ENCODE measurements at places on chromosomes 1 and 21. TPM values are rescaled to one million over a fixed set of nuclear protein-coding genes. Genes with fewer than 3 reads are reported as not detected.

C1QC gene
- 20.9 TPM for total RNA-seq

GNG12 gene
- 58.9 TPM for total RNA-seq

TMEM52 gene
- total RNA-seq: 2.4 TPM

GBP5 gene
- 0.07 TPM for total RNA-seq

ATP8B2 gene
- 11.5 TPM for total RNA-seq

DNA sequence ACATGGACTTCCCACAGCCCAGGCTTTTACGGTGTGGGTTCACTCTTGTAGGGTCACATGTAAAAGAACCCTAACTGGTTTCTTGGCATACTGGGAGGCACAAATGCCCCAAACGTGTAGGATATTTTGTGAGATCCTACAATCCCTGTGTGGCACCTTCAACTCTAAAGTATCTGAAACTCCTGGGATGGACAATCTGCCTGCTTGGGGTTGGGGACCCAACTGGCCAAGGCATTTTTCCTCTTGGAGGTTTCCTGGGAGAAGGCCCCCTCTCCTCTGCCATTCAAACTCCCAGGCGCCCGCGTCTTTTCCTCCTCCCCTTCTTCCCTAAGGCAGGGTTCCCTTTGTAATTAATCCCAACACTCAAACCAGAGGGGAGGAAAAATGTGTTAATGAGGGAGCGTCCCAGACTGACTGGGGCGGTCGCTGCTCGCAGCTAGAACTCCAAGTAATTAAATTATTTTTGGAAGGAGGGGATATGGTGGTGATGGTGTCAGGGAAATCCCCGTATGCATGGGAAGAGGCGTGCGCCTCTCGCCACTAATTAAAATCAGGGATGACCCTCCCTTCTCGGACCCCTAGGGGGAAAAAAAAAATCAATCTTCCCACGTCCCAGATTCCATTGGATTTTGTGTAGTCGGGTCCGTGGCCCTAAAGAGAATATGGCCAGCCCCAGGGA, 681 bp upstream of the VANGL2 start:
- no peak for DNase-seq

DNA sequence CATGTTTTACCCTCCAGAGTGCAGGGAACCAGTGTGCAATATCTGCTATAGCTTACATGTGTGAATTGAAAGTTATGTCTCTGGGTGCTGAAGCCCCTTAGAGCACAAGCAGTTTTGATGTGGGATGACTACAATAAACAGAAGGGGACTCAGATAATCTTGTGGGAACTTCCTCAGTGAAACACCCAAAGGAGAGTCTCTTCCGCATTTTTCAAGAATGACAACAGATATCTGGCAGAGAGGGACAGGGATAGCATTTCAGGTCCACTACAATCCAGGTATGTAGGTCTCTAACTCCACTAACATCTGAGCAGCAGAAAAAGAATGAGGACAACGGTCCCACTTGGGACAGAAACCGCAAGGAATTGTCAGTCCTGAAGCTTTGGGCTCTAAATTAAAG, 67.6 kb upstream of the PDE4B start:
- DNase-seq: no peak

- DNase-seq: no peak
These were observed 4.9 kb downstream of the RGS1 start for GRCh38 chr1:192580351-192580962.

DNA sequence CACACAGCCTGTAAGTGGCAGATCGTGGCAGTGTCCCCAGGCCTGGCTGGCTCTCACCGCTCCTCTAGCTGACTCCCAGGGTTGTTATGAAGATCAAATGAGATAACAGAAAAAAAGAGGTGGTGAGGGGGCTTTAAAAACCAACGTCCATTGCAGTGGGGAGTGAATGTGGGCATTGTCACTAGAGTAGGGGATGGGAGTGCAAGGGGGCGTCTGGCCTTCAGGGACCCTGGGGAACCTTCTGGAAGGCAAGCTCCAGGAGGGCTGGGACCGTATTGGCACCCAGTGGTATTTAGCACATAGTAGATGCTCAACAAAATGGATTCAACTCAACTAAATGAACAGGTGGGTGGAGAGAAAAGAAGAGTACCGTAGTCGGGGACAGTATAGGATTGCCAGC, 3.4 kb downstream of the PLA2G2D start:
- no peak for DNase-seq

- DNase-seq: no peak
These were observed 1.8 kb upstream of the FCRL6 start for GRCh38 chr1:159800177-159800930.

DNA sequence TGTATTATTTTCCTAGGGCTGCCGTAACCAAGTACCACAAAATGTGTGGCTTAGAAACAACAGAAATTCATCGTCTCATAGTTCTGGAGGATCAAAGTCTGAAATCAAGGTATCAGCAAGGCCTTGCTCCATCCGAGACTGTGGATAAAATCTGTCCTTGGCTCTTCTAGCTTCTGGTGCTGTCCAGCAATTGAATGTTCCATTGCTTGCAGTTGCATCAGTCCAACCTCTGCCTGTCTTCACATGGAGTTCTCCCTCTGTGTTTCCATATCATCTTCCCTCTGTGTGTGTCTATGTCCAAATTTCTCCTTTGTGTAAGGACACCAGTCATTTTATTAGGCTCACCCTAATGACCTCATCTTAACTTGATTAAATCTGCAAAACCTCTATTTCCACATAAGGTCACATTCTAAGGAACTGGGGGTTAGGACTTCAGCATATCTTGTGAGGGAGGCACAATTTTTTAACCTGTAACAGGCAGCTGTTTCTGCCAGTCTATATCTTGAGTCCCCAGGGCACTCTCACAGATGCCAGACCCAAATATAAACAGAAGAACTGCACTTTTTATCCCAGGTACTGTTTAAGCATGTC, 84.2 kb downstream of the ERG start:
- DNase-seq: no peak

GRCh38 chr21:43208561-43209332, 39.9 kb downstream of the CRYAA start:
- DNase-seq: no peak

DNA sequence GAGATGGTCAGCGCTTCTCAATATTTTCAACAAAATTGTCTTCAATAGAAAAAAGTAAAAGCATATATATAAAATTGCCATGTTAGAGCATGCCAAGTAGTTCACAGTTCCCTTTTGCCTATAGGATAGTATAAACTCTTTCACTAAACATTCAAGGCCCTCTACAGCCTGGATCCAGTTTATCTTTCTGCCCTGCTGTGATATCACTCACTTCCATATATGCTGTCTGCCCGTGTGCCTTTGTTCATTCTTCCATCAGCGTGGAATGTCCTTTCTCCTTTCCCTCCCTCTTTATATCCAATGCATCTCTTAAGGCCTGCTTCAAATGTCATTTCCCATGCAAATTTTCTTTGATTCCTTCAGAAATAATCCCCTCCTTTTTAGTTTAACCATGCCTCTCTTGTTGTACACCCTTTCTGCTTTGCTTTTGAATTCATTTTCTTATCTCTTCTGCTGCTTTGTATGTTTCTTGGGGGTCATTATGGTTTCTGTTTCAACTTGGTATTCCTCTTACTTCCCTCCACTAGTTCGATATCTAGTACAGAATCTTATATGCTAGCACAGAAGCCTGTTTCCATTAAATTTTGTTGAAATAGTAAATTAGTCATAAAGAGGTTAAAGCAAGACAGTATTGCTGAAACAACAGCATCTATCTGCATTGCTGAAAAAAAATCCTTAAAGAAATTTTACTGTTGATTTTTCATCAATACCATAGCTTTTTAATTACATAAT, 44.7 kb downstream of the XCL2 start:
- DNase-seq: no peak

DNA sequence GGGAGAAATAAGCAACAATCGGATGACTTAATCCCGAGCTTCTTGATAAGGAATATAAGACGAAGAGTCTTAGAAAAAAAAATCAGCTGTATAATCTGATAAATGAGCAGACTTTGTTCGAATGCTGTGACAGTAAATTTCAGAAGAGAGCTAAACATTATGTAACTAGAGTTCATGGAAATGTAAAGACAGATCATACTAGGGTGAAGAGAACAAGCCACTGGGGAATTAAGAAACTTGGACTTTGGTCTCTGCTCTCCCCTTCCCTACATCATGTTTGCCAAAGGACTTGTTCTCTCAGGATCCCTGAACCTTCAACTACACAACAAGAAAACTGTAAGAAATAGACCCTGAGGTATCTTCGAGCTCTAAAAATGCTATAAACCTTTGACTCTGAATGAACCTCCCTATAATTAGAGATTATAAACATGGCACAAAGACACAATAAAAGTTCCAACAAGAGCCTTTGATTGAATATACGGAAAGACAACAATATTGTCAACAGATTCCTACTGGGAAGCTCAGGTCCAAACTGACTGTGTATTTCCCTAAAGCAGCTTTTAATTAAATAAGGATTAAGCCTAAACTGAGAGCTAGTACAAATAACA, 27.5 kb downstream of the FRRS1 start:
- DNase-seq: no peak

DNA sequence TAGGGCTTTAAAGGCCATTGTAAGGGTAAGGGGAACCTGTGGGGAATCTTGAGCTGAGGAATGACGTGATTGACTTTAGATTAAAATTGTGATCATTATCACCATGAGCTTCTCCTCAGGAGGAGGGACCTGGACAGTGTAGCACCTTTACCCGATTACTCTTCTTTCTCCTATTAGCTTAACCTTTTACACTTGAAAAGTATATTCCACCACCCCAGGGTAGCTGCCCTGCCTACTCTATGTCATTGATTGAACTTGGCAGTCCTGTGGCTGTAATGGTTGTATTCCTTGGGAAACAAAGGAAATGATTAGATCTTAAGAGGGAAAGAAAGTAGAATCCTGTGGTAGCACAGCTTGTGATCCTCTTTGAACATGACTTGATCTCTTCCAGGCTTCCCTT, 47.7 kb downstream of the CACHD1 start:
- DNase-seq: no peak

DNA sequence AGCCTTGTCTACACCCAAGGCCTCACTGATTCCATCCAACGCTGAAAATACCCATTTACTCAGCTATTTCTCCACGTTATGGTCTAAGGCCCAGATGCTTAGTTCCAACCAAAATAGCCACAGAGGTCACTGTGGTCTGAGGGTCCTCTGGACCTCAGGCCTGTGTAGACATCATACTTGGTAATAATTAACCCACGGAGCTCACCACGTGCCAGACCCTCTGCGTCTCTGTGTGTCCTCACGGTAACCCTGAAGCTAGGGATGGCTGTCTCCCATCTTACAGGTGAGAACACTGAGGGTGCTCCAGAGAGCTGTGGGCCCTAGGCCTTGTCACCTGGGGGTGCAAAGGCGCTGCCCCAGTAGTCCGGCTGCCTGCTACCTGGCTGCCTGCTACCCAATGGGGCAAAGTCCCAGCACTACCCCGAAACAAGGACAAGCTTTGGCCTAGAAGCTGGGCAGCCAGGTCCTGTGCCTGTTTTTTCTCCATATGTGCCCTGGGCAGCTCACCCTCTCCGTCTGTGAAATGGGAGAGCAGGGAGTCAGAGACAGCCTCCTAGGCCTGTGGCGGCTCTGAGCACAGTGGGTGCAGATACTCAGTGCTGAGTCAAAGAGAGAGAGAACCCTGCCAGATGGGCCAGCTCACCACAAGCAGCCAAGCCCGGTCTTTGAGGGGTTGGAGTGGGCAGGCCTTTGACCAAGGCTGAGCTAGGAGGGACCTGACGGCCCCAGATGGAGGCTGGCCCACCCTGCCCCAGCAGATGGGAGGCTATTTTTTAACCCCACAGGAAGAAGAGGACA, 17.0 kb upstream of the RUNX3 start:
- no peak for DNase-seq

GRCh38 chr21:45002381-45003204, 62.8 kb downstream of the SLX9 start:
- DNase-seq: peak; percentile 24

- no peak for DNase-seq
These were observed 712 bp downstream of the RAB13 start for GRCh38 chr1:153985341-153985912.

DNA sequence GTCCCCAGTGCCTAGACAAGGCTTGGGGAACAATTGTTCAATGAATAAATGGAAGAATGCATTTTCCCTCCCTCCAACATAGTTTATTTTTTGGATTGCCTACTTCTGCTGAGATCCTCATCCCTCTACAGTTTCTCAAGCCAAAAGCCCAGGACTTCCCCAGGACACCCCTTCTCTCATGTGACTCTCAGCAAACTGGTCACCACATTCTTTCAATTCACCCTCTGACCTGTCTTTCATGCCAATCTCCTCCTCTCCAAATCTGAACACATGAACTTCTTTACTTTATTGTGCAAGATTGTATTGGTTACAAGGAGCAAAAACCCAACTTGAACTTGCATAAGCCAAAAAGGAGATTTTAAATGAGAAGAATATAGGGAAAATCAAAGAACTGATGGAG, 103.2 kb upstream of the JUN start:
- DNase-seq: no peak

DNA sequence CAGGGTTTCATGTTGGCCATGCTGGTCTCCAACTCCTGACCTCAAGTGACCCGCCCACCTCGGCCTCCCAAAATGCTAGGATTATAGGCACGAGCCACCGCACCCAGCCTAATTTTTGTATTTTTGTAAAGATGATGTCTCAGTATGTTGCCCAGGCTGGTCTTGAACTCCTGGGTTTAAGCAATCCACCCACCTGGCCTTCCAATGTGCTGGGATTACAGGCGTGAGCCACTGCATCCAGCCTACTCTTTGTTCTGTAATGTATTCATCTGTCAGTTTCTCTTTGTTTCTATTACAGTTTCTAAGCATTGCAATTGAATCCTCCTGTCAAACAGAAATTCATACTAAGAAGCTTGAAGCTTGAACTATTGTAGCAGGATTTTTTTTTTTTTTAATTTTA, 54.8 kb upstream of the RCC1 start:
- no peak for DNase-seq

DNA sequence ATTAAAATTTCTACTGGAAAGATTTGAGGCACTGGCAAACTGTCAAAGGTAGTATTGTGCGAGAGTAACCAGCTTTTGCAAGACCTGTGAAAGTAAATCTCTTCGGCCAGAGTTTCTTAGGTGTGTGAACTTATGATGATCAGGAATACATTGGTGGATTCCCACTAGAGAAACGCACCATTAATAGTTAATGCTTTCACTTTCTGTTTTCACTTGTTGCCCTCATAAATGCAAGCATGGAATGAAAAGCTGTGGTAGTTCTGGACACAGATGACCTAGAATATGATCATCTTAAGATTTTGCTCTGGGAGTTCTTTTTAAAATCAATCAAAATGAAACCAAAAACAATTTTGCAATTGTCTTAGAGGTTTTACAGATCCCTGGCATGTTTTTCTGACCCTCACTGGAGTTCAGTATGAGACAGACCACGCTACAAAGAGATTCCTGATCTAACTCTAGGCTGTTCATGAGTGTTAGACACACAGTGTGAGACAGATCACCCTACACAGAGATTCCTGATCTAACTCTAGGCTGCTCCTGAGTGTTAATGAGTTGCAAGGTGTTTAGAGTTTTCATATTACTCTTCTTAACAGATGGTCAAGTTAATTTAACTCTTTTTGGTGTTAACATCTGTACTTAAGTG, 98.8 kb downstream of the SDCCAG8 start:
- DNase-seq: no peak

Data from heart left ventricle (tissue), 16 donors.